ENCODE measurements at places on chromosomes 1 and 21. TPM values are rescaled to one million over a fixed set of nuclear protein-coding genes. Genes with fewer than 3 reads are reported as not detected.

DNA sequence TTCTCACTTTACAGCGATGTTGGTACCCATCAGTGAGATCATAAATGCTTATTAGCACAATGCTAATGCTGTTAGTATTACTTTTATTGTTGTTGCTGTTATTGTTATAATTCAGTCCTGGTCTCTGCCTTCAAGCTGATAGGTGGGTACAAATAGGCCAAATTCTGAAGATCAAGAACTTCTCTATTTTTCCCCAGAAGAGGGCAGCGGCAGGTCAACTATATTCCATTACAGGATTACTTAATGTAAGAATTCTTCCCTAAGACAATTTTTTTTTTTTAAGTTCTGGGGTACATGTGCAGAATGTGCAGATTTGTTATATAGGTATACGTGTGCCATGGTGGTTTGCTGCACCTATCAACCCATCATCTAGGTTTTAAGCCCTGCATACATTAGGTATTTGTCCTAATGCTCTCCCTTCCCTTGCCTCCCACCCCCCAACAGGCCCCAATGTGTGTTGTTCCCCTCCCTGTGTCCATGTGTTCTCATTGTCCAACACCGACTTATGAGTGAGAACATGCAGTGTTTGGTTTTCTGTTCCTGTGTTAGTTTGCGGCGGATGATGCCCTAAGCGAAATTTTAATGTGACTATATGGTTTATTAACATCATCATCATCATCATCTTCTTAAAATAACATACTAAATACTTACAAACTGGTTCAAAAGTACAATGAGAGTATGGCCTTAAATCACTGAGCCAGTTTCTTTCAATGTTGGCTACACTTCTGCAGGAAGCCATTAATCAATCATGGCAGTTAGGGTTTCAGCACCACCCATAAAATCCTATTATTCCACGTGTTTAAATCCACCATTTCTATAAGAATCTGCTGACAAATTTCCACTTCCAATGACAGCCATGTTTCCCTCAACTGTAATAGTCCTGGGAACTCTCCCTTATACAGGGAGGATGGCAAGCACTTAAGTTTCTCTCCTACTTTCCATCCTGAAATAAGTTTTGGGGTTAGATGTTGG is 19.2 kb downstream of the SLC19A2 start:
- H3K36me3 ChIP-seq: no peaks in the 10 kb centered on the region
- no peaks in the 10 kb centered on the region for H3K4me1 ChIP-seq

GRCh38 chr1:84757301-84757700 is 67.0 kb upstream of the SSX2IP start:
- H3K27me3 ChIP-seq: no peaks in the 10 kb centered on the region
- 0 out of 2 replicates have a peak, but pooled peaks cover 4% of the 10 kb centered on the region for H3K4me1 ChIP-seq
- no peak overlapping the region for H3K4me3 ChIP-seq

GRCh38 chr21:15063814-15064575 is 805 bp downstream of the NRIP1 start:
- H3K36me3 ChIP-seq: no peaks in the 10 kb centered on the region
- peak overlapping the region; percentile 52 for H3K4me3 ChIP-seq
- H3K4me1 ChIP-seq: peaks cover 49% of the 10 kb centered on the region
- DNase-seq: no peak
- peak overlapping the region; percentile 95 for H3K27ac ChIP-seq

- no peaks in the 10 kb centered on the region for H3K4me1 ChIP-seq
- no peaks in the 10 kb centered on the region for H3K27me3 ChIP-seq
- H3K4me3 ChIP-seq: no peak overlapping the region
These were observed 42.1 kb downstream of the NCF2 start for GRCh38 chr1:183548116-183548515.

- no peak for DNase-seq
- H3K36me3 ChIP-seq: no peaks in the 10 kb centered on the region
- no peak overlapping the region for H3K4me3 ChIP-seq
- no peaks in the 10 kb centered on the region for H3K27me3 ChIP-seq
These were observed 4.6 kb upstream of the SLC6A9 start for GRCh38 chr1:44035726-44036408.

The FCMR gene
- 0.61 TPM for total RNA-seq

The SLAMF7 gene
- 0.34 TPM for total RNA-seq

The ARTN gene
- 36.4 TPM for total RNA-seq

All from HCT116 (cell line).